Esophagus mucosa (tissue), 1 donor: ENCODE measurements at places on chromosomes 2 and 18. TPM values are rescaled to one million over a fixed set of nuclear protein-coding genes. Genes with fewer than 3 reads are reported as not detected.

The CYBRD1 gene
- 7.2 TPM for total RNA-seq

The ABCG8 gene
- not detected for total RNA-seq

The GAREM1 gene
- total RNA-seq = 22.9 TPM

The MAL gene
- total RNA-seq = 382 TPM

The MC2R gene
- not detected for total RNA-seq

The PID1 gene
- 1.2 TPM for total RNA-seq

The BMP10 gene
- total RNA-seq = not detected

The LRRFIP1 gene
- total RNA-seq = 103 TPM

The ASXL2 gene
- total RNA-seq = 21.4 TPM

The MATN3 gene
- 0.56 TPM for total RNA-seq
